ENCODE measurements at places on chromosomes 11 and 22.
A peak's percentile ranks its signal among the peaks of the same experiment; 100 is the strongest.

DNA sequence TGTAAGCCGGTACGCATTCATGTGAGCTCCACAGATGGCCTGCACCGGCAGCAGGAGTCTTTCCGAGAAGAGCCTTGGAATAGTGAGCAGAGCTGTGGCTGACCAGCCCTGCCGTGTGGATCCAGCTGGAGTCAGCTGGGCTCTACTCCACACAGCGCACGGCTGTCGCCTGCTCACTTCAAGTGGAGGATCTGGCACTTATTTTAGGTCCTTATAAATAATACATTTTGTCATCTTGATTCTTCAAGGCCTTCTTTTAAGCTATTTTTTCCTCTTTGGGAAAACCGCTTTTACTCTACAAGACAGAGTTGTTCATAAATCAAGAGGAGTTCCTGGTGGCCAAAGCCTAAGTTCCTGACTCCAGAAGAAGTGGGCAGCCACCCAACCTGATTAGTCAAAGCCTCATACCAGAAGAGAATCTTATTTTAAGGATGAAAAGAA, 93.8 kb downstream of the KCNC1 start:
- DNase-seq, result no peak

- no peak for DNase-seq
Measured at GRCh38 chr11:97963528-97964331, 1057.0 kb upstream of the CNTN5 start.

- DNase-seq, result no peak
Measured at GRCh38 chr11:68021167-68021787, 9.2 kb upstream of the NDUFS8 start.

DNA sequence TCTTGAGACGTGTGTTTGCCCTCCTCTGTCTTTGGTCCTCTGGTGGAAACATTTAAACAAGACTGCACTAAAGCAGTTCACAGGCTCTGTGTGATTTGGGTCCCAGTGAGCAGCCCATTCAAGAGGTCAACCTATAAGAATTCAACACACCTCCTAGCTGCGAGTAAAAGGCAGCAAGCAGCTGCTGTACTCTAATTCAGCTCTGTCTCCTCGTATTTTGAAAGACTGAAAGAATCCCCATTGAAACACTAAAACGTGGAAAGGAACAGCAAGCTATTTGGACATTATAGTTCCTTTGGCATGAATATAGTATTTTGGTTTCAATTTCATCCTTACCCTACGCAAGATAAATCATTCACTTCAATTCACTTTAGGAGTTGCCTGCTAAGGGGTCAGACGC, 1046.7 kb downstream of the DLG2 start:
- no peak for DNase-seq

GRCh38 chr11:92692826-92693546, 276.5 kb upstream of the MTNR1B start:
- DNase-seq, result no peak

- DNase-seq, result no peak
Measured at GRCh38 chr11:41579546-41579945, 120.1 kb upstream of the LRRC4C start.

DNA sequence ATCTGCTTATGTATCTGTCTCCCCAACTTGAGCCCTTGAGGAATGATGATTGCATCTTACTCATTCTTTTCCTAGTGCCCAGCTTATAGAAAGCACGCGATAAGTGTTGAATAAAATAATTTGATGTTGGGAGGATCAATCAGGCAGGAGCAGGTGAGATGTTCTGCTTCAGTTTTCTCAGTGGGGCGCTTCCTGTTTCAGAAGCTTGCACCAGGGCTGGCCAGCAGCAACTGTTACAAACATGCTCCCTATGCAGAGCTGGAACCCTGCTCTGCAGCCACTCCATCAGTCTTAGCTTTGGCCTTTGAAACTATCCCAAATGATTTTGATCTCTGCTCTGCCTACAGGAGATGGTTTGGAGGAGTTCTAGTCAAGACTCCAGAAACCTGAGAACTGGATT, 3.9 kb downstream of the ENDOD1 start:
- no peak for DNase-seq

DNA sequence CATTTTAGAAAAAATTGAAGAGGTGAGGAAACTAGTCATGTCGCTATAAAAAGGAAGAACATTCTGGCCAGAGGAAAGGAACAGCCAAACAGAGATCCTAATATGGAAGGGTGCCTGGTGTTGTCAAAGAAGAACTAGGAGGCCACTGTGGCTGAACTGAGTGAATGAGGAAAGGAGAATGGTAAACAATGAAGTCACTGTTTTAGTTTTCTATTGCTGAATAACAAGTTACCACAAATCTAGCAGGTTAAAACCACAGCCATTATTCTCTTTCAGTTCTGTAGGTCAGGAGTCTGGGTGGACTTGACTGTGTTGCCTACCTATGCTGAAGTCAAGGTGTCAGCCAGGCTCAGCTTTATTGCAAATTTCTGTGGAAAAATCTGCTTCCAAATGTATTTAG, 549.3 kb upstream of the CCDC90B start:
- DNase-seq, result no peak

GRCh38 chr11:24697522-24698111, 200.8 kb downstream of the LUZP2 start:
- DNase-seq, result no peak

- no peak for DNase-seq
Measured at GRCh38 chr11:118623269-118623655, 15.8 kb downstream of the PHLDB1 start.

DNA sequence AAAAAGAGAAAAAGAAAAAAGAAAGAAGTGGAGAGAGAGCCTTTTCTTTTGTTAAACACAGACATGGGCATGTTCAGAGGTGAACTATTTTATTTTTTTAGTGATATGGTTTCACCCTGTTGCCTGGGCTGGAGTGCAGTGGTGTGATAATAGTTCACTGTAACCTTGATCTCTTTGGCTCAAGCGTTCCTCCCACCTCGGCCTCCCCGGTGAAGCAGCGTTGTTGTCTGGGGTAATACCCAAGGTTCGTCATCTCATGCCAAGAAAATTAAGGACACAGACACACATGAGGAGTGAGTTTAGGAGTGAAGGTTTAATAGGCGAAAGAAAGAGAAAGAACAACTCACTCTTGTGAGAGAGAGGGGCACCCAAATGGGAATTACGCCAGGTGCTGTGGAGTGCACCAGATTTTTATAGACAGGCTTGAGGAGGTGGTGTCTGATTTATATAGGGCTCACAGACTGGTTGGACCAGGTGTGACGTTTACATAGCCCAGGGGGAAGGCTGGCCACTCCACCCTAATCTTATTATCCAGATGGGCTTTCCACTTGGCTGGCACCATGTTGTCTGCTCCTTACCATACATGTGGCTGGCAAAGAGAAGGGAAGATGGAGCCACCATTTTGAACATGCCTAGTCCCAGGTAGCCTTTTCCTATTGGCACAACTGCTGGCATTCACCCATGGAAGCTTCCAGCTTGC, 42.3 kb downstream of the GRAMD1B start:
- no peak for DNase-seq

DNA sequence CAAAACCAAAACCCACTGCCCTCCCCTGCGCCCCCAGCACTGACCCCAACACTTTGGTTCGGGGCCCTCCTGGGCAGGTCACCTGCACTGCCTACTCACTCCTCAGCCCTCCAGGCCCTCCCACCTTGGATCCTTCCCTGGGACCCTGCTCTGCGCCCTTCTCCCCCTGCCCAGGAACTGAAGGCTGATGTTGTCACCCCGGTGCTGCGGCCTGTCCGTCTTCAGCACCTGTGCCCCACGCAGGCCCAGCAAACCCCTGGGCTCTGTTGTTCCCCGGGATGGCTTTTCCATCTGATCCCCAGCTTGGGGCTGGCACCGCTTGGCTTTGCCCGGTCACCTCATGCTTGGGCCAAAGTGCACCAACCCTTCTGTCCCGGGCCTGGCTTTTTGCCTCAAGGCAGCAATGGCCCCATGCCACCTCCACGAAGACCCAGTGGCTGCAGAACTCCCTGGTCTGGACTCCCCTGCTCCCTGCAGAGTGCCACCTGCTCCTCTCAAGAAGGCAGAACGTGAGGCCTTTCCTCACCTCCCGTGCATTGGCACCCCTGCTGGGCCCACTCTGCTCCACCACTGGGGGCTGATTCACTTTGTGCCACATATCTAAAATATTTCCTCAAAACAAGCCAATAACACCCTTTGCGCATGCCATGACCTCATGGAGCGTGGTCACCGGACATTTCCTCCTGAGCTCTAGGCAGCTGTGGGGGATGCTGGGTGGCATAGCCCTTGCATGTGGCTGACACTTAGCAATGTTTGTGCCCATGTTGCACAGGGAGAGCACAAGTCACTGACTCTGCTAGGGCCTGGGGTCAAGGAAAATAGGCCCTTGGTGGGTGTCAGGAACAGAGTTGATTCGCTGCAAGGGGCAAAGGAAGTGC, 8.8 kb downstream of the PPM1F start:
- no peak for DNase-seq

DNA sequence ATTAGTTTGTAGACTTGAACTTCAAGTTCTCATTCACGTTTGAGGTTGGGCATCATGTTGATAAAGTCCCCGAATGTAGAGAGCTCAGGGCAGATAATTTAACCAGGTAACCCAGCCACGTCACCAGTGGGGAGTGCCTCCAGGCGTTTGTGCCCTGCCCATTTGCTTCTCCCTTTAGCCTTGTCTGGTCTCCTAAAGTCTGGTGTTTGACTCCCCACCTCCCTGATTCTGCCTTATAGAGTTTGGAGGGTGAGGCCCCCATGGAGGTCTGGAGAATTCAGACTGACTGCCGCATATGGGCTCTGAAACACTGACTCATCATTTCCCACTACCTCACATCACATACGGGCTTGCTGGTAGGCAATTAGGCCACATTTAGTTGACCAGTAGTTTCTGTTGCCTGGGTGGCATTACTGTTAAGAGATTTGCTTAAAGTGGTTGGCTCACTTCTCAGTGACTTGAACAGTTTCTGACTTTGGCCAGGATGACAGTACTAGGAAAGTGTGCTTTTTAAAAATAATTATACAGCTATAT, 99.3 kb upstream of the GAL start:
- no peak for DNase-seq

DNA sequence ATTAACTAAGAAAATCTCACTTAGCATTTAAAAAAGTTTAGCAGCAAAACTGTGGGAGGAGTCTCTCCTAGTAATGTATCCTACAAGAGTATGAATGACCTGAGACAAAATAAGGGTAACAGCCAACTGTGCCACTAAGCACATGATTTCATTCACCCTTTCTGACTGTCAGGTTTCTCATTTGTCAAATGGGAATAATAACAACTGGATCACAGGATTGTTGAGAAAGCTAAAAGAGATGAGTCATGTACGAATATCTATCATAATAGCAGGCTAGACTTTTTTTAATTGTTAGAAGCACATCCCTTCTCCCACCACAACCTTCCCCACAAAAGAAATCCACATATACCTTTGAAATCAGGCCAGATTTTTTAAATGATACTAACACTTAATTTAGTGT, 39.5 kb downstream of the MTMR2 start:
- DNase-seq, result no peak

DNA sequence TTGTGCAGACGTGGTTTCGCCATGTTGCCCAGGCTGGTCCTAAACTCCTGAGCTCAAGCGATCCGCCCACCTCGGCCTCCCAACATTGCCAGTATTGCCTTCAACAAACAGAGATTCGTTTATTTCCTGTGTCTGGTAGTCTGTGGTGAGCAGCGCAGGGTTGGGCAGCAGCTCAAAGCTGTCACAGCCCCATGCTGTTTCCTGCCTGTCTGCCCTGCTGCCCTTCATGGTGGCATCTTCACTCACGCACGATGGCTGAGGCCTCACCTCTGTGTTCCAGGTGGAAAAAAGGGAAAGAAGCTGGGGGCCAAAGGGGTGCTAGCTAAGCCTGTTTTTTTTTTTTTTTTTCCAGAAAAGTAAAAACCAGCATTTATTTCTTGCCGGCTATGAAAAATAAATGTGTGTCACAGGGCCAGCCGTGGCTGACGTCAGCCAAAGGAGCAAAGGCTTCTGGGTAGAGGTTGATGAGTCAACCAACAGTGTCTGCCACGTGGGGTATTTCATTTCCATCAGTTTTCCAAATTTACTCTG, 28.8 kb downstream of the TBC1D22A start:
- DNase-seq, result peak; percentile 80

DNA sequence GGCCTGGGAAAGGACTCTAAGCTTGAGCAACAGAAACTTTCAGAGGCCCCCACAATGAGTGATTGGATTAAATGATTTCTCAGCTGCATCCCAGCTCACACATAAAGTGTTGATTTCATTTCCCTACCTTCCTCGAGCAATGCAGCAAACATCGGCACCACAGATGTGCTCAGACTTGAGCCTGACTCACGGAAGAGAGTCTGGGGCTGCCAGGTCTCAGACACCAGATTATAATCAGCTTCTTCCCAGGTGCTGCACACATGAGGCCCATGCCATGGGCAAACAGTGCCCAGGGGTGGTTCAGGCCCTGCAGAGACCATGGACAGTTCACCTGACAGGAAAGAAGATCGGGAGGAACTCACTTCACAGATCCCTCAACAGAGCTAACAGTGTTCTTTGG, 226.6 kb upstream of the TENM4 start:
- no peak for DNase-seq

DNA sequence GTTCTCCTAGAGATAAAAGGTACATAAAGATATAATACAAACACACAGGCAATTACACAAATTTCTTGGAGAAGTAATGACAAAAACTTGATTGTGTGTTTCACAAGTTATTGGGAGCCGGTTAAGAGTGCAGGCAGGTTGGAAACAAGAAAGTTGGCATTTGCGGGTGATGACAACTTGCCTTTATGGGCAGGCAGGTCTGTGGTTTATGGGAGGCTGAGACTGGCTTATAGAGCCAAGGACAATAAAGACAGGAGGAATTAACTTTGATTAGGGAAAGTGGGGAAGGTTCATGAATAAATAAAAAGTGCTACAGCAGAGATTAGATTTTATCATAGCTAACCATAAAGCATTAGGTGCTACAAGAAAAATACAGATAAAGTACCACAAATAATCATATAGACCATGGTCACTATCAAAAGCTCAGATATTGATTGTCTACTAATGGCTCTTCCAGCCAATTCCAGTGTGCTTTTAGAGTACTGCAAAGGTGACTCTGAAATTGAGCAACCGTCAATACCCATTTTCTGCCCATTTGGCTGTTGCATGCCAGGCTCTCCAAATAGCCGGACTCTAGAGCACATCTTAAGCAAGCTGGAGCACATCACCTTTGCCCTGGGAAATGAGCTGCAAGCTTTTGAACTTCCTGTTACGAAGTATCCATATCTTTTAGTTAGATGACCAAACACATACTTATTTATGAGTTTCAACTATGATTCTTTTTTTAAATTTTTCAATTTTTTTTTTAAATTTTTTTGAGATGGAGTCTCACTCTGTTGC, 33.9 kb upstream of the GAB2 start:
- DNase-seq, result no peak

DNA sequence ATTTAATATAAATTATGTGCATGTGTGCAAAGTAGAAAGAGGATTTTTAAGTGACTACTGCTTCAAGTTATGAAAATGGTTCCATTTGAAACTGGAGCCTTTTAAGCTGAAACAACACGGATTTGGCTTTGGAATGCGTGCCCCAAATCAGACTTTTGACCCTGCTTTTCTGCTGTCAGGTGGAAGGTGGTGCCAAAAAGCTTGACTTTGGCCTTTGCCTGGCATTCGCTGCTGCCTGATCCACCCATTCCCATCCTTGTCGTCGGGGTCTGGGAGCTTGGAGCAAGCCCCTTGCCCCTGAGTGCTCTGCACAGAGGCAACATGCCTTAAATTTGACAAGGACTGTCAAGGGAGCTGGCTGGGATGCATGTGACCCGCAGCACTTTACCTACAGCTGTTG, 335.3 kb upstream of the SYN3 start:
- DNase-seq, result no peak

All from T-helper 1 cell (primary cell).